ENCODE measurements at places on chromosomes 7 and 10. TPM values are rescaled to one million over a fixed set of nuclear protein-coding genes. Genes with fewer than 3 reads are reported as not detected.

DNA sequence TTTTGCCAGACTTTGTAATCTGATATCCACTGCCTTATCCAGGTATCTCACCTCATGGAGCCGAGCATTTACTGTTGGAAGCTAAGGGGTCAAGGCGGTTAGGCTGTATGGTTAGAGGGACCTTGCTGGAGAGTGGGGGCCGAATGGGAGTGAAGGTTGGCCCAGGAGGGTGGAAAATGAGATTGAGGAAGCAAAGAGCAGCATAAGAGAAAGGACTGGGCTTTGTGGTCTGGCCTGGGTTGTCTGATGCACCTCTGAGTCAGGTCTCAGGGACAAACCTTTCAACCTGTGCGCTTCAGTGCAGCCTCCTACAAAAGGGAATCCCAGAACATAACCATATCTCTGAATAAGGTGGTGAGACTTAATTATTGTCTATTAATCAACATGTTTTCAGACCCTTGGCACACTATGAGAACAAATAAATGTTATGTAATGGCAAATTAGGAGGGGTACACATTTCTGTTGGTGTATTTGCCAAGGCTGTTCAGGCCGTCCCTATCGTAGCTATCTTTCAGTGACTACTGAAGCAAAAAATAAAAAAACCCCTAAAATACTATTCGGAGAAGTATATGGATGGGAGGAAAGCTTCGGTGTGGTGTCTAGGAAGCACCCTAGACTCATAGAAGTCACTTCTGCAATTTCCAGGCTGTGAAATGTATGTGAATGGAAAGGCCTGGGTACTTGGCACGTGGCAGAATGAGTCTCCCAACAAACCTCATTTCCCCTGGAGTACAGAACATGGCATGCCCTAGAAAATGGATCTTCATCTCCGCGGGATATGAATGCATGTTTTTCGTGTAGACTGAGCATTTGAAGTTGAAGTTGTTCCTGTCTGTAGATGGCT, 4.3 kb downstream of the CAMK1D start:
- no peak for DNase-seq

DNA sequence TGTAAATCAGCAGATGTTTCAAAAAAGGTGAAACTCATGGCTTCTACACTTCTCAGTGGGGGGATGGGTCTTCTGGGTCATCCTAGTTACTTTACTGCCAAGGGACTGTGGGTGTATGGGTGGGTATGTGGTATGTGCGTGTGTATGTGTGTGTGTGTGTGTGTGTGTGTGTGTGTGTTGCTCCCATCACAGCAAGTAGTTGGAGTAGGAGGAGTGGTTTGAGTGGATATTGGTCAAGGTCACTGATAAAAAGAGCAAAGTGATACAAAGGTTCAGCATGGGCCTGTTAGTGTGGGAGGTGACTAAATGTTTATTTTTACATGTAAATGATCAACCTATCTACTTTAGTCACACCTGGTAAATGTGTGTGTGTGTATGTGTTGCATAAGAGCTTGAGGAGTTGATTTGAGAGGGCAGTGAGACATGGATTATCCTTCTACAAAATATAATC, 11.8 kb upstream of the COBL start:
- DNase-seq: no peak

- DNase-seq: no peak
Observed at GRCh38 chr7:48710995-48711394, 213.4 kb upstream of the CDC14C start.

DNA sequence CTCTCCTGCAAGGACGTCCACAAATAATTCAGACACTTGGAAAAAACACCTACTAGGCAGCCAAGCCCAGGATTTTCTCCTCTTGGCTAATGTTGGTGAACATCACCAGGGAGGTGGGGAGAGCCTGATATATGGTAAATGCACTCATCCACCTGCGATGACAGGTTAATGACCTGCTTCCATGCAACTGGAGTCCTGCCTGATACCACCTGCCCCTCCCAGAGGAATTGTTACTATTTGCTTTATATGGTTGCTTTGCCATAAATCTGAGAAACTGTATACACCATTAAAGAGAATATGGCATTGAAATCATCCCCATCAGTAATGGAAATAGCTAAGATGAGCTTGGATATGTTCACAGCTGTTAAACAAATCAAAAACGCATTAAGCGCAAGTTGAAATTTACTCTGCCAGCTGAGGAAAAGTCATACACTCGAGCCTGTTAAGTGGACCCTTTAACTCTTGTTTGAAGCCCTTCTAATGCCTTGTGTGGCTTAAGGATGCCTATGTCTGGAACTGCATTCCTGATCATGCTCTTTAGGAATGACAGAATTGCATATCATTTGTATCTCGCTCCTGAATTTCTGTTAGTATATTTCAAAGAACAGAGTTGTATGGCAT, 208.3 kb downstream of the PRPF18 start:
- no peak for DNase-seq

DNA sequence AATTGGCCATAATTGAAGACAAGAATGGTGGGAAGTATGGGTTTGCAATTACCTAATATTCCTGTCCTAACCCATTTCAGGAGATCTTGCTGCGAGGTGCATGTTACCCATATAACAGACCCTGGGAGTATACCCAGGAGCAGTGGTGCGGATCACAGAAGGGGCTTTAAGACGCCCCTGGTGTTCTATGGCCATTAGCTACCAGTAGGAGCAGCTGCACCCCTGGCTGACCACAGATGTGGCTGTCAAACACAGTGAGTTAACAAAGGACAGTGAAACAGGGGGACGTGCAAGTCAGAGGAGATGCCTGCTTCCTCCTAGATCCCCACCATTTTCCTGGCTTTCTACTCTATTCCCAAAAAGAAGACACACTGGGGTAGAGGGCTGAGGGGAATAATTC, 25.2 kb downstream of the AOC1 start:
- DNase-seq: no peak

- DNase-seq: no peak
Observed at GRCh38 chr7:30164567-30164966, 29.8 kb downstream of the MTURN start.

DNA sequence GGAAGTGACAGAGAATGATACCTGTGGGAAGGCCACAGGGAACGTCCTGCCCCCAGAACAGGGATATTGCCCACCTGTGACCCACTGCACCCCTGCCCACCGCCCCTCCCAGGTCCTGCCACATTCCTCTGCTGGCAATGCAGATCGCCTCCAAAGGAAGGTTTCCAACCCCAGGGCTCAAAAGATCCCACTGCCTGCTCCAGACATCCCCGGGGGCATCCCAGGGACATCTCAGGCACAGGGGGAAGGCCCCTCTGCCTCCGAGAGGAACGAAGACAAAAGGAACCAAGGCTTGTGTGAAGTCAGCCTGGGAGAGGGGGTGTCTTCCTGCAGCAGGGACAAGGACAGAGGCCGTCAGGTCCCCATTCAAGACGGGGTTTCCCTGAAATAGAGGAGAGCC, 28.5 kb downstream of the NUDT1 start:
- DNase-seq: no peak

DNA sequence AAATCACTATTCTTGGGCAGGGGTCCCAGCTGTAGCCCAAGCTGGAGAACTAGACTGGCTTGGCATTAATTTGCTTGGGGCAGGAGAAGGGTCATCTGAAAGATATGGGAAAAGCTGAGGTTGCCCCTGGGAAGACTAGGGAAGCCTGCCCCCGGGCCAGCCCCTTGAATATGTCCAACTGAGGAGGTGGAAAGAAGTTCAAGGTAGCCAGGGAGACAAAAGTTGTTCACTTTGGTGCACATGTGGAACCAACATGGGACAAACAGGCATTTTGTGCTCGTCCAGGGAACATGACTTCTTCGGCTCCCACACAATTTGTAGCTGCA, 1.4 kb upstream of the LRRC61 start:
- no peak for DNase-seq

- DNase-seq: no peak
Observed at GRCh38 chr7:155796381-155797261, 15.6 kb downstream of the SHH start.

DNA sequence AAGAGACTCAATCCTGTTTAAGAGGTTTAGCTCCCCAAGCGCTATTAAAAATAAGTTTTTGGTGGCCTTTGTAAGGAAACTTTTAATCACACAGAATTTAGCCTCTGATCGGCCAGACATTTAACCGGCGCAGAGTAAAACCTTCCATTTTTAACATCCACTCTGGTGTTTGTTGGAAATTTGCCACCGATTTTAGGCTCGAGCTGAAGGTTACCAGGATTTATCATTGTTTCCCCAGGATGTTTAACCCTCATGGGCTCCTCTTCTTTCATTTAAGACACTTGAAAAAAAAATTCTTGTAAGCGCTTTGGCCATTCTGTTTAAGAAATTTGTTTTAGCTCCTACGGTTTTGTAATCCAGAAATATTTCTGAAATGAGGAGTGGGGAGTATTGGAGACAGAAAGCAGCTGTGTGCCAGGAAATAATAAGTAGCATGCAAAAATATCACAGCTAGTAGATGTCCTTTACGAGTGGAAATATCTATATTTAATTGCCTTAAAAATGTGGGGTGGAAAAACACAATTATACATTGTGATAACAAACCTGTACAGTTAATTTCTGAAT, 3.4 kb downstream of the NEUROD6 start:
- no peak for DNase-seq

DNA sequence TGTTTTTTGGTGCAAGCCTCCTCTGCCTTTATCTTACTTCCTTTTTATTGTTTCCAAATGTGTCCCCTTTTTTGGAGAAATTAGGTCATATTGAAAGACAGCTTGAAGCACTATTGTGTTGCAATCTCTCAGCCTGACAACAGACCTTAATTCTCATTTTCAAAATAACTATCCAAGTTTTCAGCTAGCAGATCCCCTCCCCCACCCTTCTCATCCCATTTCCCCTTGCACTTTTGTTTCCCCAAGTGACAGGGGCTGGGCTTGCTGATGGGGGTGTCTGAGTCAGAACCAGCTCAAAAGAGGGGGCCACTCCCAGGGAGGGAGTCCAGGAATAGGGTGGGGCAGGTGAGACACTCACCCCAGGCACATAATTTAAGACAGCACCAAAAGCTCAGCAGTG, 75.3 kb downstream of the MKI67 start:
- DNase-seq: no peak

DNA sequence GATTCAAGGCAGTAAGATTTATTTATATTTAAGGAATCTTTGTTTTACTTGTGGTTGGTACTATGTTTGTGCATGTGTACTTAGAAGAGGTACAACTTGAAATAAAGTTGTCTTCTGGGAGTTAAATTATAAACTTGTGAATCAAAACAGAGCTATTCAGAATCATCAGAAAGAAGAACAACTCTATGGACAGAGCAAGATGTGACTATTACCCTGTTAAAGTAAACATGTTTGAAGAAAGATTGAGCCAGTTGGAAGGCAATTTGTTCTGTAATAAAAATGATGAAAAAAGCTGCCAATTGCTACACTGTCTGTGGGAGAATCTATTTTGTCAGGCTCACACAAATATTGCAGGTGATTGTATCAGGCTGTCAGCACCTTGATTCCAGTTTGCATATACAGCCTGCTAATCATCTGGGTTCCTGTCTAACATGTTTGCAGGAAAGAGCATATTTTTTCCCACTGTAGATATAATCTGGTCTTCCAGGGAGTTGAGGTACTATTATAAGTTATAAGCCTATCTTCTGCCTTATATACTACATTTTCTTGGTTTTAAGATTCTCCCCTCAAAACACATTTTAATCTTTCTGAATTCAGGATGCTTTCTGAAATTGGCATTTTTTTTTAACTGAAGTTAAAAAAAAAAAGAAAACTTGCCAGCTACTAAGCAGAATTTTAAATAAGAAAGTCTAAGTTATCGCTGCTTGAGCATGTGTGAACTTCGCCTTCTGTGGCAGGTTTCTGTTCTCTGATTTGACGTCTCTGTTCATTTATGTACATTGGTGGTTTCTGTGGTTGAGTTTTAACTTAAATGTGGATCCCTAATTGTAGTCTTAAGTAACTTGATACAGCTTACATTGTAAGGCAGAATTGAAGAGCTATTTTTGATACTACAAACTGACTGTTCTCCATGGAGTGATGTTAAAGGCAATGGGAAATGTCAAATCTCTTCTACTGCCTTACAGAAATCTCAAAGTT, 46.0 kb downstream of the ZNRF2 start:
- DNase-seq: no peak

- DNase-seq: no peak
Observed at GRCh38 chr10:10938676-10939075, 79.0 kb upstream of the CELF2 start.

DNA sequence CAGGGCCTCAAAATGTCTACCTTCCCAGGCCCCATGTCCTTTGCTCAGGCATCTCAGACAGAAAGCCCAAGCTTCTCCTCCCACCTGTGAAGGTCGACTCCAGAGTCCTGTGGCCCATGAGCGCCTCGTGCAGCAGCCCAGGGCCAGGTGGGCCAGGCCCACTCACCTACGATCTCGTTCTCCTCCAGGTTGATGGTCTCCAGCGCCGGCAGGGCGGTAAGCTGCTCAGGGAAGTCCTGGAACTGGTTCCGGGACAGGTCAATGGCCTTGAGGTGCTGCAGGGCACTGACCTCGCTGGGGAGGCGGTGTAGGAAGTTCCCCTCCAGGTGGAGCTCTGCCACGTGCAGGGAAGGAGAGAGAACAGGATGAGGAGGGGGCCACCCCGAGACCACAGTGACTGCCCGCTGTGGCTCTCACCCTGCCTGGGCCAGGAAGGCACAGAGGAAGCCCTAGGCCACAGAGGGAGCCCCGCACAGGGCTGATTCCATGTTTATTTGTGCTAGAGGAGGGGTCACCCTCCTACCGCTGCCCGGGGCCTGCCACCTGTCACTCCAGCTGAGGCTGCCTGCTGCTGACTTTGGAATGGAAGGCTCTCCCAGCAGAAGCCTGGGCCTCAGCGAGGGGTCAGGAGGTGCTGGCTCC, 40.0 kb upstream of the NPFFR1 start:
- DNase-seq: no peak

GRCh38 chr10:101768791-101769170, 7.1 kb downstream of the FGF8 start:
- DNase-seq: no peak

GRCh38 chr10:116602648-116603400, 12.1 kb downstream of the PNLIPRP1 start:
- DNase-seq: no peak

- DNase-seq: no peak
Observed at GRCh38 chr7:95323410-95324129, 762 bp downstream of the PON1 start.

GRCh38 chr7:92750447-92750839, 85.9 kb downstream of the CDK6 start:
- DNase-seq: no peak

DNA sequence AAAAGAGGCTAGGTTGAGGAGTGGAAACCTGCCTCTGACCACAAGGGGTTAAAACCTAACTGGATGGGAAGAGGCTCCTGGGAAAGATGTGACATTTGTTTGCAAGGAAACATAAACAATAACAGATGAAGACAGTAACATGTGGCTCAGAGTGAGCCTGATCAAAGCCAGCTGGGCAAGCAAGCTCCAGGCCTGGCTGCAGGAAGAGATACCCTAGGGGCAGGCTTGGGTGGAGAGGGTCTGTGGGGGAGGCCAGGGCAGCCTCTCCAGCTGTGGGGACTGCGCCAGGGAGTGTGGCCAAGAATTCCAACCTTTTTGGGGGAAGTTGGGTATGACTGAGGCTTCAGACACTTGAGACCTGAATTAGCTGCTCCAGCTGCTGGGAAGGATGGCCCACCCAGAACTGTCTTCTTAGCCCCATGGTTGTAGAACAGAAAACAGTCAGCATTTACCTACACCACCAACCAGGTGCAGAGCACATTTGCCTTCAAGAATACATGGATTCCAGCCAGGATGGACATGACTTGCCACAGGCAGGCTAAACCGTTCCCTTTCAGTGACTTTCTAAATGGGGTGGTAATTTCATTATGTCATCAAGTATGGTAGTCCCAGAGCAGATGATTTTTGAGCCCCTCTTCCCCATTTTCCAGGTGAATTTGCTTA, 10.4 kb upstream of the FAM170B start:
- no peak for DNase-seq

ASB4 gene
- total RNA-seq: 0.16 TPM

SCART1 gene
- total RNA-seq: 0.47 TPM

PAX4 gene
- not detected for total RNA-seq

SFRP4 gene
- 1.1 TPM for total RNA-seq

PTPRE gene
- total RNA-seq: 19.8 TPM
